T1000 (cell line): ENCODE measurements at places on chromosomes 12 and 14.

GRCh38 chr12:664779-665092 lies 1.5 kb upstream of the NINJ2 start:
- no peak for DNase-seq

DNA sequence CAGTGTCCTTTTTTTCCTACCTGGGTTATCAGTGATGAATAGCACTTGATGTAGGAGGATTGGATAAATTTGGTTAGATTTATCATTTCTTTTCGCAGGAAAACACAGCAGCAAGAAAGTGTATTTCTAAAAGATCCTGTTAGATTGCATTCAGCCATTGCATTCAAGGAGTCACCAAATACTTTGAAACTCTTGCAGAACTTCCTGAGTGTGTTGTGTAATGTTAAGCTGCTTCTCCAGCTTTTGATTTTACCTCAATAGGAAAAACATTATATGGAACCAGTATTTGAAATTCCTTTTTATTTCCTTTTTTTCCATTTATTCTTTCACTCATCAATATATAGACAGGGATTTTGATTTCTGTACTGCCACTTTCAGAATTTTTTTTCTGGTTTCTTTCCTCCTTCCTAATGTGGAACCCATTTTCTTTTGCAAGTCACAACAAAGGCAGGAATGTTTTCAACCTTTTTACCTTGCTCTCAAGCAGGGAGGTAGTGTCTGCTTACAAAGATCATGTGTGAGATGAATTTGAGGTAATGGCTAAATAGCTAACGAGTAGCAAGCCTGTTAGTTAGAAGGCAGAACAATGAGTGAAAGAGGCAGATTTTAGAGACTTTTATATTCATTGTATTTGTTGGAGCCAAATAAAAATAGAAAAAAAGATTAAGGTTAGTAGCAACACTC lies 56.2 kb downstream of the PPHLN1 start:
- no peak for DNase-seq

DNA sequence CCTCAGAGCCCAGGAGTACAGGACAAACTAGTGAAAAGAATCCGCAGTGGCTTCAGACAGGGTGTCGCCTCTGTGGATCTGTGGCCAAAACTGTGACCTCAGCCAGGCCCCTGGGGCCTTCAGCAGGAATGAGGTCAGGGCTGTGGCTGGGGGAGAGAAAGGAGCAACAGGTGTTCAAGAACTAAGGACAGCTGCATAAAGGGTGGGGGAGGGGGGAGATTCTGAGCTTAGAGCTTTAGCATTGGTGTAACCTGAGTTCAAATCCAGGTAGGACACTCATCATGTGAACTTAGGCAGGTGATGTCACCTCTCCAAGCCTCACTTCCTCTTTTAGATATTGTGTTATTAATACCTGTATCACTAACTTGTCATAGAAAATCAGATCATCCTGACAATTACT lies 40.9 kb upstream of the CORO1C start:
- no peak for DNase-seq

DNA sequence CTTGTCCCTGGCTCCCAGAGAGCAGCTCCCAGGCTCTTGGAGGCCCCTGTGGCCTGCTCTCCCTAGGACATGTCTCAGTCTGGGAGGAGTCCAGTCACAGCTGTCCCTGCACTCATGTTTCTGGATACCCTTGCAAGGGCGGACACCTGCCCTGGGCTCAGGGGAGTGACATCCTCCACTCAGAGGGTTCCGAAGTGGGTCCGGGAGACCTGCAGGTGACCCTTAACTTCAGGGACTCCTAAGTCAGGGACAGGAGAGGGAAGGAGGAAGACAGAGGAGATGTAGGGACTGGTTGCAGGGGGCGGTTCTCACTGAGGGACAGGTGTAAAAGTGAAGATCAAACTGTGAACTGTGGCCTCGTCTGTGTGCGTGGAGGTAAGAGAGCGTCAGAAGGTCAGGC lies 37.6 kb downstream of the CACNA2D4 start:
- DNase-seq: no peak

DNA sequence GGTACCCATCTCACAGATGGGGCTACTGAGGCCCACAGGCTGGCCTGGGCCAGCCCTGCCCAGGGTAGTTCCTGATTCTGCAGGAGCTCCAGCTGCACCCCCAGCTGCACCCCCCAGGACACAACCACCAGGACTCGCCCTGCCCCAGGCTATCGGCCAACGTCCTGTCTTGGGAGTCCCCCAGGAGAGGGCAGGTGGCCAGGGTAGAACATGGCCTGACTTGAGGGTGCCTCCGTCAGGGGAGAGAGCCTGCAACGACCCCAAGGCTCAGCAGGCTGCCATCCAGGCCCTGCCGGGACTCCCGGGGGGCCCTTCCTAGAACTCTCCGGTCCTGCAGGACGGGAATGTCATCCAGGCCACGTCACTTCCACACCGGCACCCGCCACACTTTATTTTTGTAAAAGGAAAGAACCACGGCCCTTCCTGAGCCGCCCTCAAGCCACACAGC lies 15.8 kb downstream of the JAG2 start:
- no peak for DNase-seq

- no peak for DNase-seq
Measured at GRCh38 chr12:10075451-10075850, 23.3 kb downstream of the CLEC1A start.

- DNase-seq: no peak
Measured at GRCh38 chr12:53355121-53355520, 19.0 kb upstream of the SP7 start.

DNA sequence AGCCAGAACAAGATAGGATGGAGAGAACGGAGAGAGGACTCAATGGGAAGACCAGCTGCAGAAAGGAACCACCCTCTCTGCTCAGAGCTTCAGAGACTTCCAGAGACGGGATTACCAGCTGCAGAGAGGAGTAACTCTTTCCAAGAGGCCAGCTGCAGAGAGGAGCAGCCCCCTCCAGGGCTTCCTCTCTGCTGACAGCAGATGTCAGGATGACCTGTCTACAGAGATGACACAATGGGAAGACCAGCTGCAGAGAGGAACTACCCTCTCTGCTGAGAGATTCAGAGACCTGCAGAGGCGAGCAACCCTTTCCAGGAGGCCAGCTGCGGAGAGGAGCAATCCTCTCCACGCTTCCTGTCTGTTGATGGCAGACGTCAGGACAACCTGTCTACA lies 61.8 kb downstream of the KLRG1 start:
- DNase-seq: no peak

DNA sequence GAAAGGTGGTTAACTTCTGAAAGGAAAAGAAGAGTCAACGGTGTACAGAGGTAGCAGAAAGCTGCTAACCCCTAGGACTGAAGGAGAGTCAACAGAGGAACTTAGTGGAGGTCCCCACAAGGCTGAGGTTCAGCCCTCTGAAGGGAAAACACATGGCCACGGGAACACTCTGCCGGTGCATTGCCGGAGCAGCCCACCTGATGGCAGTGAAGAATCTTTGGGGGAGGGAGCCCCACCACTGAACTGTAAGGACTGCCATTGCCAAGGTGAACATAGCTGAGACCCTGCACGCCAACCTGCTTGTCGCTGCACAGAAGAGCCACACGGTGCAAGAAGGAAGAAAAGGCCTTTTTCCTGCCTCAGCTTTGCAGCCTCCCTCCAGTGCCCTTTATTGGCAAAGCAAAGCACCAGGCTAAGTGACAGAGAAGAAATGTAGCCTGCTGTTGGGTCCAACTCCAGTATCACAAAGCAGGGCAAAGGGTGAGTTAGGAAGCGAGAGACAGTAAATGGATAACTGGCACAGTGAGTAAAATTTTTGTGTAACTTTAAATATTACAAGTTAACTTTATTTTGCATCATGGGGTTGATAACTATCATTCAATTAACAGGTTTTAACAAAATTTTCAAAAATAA lies 76.9 kb downstream of the LIN52 start:
- DNase-seq: no peak

DNA sequence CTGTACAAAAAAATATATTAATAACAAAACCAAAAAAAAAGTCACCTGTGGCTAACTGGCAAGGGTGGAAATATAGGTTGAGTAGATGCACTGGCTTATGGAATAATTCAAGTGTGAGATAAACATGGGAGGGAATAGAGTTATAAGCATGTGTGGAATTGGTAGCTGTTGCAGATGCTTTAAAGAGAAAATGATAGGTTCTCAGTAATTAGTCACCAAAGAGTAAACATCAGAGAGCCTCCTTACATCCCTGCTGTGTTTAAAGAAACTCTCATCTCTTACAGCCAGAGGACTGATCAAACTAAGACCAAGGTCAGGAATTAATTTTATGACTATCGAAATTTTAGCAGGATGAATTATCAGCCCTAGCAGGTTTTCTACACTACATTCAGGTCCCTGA lies 70.5 kb downstream of the EGLN3 start:
- no peak for DNase-seq

DNA sequence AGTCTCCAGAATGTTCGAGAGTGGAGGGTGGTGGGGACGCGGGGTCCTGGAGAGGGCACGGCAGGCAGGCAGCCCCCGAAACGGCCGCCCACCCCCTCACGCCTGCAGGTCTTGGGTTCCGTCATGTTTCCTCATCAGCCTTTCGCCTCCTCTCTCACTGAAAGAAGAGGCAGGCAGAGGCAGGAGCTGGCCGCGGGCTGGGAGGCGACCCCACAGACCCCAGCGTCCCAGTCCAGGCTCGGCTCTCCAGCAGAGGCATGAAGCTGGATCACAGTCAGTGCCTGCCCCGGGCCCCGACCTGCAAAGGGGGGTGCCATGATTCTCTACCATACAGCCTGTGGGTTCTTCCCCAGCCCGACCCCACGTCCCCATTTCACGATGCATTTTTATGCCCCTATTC lies 13.4 kb downstream of the GALNT9 start:
- DNase-seq: no peak

DNA sequence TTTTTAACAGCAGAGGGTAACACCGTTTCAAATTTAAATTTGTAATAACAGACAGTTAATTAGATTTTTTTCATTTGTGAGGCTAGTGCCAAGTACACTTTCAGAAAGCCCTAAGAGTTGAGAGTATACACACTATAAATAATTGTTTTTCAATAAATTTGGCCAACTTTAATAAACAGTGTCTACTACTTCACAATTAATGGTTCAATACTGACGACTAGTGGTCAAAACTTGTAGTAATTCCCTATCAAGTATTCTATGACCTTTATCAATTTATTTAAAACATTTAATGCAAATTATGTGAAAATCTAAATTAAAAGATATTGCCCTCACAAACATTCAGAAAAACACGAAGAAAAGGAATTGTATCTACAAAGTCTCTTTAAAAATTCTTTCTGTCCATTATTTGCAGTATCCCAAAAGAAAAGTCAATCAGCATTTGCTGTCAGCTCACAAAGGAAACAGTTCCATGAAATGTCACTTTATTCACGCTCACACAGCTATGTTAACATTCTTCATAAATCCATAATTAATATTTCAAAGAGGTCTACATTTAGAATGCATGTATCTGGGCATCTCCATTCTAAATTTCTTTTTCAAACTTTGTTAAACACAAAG lies 91.2 kb downstream of the CEP128 start:
- DNase-seq: no peak

DNA sequence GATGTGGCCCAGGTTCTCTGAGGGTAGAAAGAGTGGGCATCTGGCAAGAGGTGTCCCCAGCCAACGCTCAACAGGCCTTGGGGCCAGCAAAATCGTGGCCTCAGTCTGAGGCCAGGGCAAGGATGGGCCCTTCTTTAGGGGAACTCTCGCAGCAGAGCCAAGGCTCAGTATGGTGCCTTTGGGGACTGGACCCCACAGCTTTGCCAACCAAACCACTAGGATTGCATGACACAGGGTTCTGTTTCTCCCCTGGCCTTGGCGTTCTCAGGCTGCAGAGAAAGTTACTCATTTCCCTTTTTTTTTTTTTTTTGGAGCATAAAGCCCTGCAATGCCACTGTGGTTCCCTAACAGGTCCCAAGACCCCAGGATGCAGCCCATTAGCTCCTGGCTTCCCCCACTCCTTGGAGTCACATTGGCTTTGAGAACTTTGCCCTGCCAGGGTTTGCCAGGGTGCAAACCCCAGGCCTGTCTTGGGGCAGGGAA lies 100.6 kb downstream of the LGMN start:
- DNase-seq: no peak

- DNase-seq: no peak
Measured at GRCh38 chr12:77232045-77232444, 166.7 kb upstream of the E2F7 start.
